ENCODE measurements at places on chromosomes 13 and 19.

DNA sequence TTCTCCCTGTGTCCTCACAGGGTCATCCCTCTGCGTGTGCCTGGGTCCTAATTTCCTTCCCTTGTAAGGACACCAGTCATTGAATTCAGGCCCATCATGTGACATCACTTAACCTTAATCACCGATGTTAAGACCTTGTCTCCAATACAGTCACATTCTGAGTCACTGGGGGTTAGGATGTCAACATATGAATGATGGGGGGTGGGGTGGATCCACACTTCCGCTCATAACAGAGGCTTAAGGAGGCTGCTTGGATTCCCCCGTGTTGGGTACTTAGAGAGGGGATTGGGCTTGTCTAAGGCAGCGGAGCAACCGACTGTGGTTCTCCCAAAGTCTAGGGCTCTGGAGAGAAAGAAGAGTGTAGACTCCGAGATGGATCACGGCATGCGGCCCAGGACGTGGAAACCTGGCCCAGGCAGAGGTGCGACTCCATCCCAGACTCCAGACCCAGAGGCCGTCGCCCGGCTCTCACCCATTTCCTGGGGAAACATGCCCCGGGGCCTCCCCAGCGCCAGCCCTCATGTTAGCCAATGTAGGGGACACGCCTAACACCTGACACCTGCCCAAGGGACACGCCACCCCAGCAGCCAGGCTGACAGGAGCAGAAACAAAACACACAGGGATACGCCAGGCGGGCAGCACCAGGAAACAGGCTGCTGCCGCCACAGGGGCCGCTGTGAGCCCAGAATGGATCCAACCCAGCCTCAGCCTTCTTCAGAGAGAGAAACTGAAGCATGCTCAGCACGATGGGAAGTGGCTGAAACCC is 17.1 kb upstream of the IGLON5 start:
- no peak for DNase-seq

GRCh38 chr13:110520431-110521295 is 40.9 kb downstream of the RAB20 start:
- no peak for DNase-seq

- DNase-seq: no peak
Measured at GRCh38 chr13:98584668-98585397, 7.9 kb upstream of the STK24 start.

- DNase-seq: no peak
Measured at GRCh38 chr13:24187185-24187584, 26.7 kb downstream of the SPATA13 start.

GRCh38 chr13:44093607-44094564 is 214.2 kb downstream of the LACC1 start:
- DNase-seq: no peak

GRCh38 chr13:46195016-46195415 is 13.0 kb upstream of the LCP1 start:
- no peak for DNase-seq

DNA sequence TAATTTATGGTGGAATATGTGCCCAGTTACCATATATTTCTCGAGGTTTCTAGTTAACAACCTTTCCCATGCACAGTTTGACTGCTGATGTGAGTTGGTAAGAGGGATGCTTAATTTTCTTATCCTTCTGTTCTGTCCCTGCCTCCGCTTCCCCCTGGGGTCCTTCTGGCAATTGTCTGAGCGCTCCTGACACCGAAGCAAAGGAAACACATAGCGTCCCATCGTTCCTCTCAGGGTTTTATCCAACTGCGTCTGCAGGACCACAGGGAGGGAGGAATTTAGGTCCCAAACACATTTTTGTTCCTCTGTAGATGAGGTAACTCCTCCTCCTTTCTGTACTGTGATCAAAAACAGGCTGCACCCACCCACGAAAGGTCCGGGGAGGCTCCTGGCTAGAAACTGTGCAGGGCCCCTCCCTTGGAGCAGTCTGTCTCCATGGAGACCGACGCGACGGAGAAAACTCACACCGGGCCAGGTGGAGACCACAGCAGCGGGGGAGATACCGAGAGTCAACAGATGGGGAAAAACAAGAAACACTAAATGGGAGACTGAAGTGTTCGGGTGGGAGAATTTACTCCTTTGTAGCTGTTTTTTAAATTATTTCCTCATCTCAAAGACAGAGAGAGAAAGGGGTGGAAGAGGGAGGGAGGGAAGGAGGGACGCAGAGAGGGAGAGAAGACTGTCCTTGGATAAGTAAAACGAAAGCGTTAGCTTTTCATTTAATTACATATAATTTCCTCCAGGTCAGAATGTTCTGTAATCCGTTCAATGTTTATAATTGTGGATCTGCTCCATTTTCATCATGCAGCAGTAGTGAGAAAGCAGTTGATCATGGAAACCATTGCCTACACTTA is 191.8 kb upstream of the NBEA start:
- no peak for DNase-seq

DNA sequence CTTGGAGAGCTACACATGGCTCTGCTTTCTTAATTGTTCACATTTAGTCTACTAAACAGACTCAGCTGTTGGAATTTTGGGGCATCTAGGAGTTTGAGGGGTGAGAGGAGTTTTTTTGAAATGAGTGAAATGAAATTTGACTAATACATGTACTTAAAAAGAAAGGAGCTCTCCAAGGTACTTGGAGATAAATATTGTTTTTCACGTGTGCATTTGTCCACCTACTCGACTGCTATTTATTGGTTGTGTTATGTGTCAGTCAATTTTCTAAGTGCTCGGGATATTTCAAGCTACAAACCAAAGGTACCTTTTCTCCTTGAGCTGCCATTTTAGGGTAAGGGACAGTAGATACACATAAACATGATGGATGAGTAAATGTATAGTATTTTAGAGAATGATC is 697.0 kb downstream of the LIG4 start:
- no peak for DNase-seq

DNA sequence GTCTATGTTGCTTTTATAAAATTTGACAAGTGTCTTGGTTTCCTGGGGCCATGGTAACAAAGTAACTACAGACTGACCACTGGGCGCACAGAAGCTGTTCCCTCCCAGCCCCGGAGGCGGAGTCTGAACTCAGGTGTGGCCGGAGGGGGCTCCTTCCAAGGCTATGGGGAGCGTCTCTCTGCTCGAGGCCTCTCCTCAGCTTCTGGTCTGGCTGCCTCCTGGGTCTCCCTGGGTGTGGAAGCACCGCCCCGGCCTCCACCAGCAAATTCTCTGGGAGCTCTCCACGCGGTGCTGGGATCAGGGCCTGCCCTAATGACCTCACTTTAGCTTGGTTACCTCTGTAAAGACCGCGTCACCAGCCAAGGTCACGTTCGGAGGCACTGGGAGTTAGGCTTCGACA is 45.7 kb upstream of the F7 start:
- no peak for DNase-seq

DNA sequence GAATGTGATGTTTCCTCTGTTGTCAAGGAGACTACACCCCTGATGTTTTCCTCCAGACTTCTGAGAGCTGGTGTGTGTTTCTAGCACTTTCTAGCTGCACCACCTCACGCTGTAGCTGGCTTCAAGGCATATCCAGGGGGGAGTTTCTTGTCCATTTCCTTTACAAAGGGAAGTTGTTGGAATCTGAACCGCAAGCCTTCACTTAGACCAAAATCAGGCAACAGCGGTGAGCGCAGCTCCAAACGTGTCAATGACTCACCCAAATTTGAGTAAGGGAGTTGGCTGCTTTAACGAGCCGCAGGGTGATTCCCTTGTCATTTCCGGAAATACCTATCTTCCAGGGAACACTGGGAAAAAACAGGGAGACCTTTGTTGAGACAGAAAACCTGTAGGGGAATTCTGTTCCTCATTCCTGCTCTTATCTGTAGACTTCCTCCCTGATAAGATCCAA is 2.5 kb downstream of the LDLR start:
- DNase-seq: peak; percentile 83

- DNase-seq: peak; percentile 70
Measured at GRCh38 chr13:42878721-42879120, 97.3 kb downstream of the FAM216B start.

DNA sequence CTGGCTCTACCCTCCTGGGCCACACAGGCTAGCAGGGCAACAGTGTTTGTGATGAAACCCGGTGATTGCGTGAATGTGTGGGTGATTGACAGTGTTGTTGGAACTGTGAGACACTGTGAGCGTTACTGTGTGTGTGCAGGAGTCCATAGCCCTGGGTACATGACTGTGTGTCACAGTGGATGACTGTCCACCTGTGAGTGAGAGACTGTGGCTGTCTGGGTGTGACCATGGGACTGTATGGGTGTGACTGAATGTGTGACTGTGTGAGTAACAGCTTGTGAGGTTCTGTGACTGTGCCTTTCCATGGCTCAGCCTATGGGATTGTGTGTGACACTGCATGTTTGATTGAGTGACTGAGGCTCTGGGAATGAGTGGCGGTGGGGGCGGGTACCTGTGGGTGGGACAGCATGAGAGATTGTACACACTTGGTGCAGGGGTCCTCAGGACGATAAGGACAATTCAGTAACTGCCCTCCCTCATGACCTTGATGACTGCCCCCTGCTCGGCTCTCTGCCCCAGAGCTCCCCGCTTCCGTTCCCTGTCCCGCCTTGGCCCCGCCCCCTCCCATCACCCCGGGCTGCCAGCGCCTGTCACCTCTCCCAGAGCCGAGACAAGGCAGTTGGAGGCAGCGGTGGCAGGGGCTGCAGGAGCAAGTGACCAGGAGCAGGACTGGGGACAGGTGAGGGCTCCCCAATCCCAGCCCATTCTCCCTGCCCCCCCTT is at the start of gene GIPR:
Gene GIPR (plus strand): TSS at position 602 of the 722 bp plus-strand sequence. CDS start 1,300 bp downstream, outside the sequence.
- DNase-seq: no peak

GRCh38 chr13:50697746-50698539 is 145.5 kb downstream of the DLEU7 start:
- no peak for DNase-seq

- no peak for DNase-seq
Measured at GRCh38 chr13:44819245-44819644, 170.0 kb downstream of the NUFIP1 start.

GRCh38 chr19:28301463-28301862 is 911.5 kb downstream of the UQCRFS1 start:
- DNase-seq: no peak

DNA sequence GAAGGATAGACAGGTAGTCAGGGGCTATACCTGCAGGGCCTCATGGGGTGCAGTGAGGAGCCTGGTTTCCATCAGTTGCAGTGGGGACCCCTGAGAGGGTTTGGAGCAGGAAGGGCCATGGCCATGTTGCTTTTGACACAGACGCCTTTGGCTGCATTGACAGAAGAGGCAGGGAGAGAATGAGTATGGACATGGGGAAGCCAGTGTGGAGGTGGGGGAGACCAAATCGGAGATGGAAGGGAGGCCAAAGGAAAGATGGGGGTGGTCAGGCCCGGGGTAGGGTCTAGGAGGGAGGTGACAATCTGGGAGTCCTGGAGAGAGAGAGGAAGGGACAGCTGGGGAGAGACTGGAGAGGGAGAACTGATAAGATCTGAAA is 1.3 kb downstream of the HSD11B1L start:
- DNase-seq: no peak

DNA sequence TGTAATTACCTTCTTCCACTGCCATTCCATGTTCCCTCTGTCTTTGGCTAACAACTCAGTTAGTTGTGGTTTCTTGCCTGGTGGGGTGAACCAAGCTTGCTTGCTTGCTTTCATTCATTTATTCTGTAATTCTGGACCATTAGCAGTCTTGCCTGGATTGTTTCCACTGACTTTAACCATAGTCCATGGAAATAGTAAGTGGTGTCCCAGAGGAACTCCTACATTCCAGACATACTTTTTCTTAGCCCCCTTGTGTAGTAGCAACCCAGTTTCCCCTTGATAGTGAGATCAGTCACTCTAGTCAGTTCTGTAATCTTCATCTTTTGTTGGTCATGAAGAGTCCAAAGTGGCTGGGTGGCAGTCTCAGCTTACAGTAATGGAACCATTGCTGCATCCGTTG is 23.2 kb downstream of the PDS5B start:
- no peak for DNase-seq

DNA sequence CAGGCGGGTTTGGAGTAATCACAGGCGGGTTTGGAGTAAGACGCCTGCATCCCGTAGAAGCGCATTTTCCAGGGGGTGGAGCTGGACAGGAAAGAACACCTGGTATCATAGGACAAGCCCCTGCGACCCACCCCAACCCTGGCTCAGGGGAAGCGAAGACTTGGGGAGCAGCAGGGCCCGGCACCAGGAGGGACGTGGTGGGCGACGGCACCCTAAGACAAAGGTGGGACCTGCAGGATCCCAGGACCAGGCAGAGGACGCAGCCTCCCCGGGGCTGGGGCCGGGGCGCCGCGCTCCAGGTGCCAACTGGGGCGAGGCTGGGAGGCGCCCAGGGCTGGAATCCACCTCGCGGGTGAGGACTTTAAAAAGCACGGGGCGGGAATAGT is 520 bp downstream of the ZNF600 start:
- DNase-seq: no peak

GRCh38 chr13:107799001-107799400 is 416.3 kb downstream of the LIG4 start:
- no peak for DNase-seq

GRCh38 chr13:73251626-73252265 is 192.9 kb downstream of the KLF5 start:
- peak; percentile 47 for DNase-seq

- DNase-seq: no peak
Measured at GRCh38 chr13:113970810-113971470, 2.9 kb downstream of the C13orf46 start.

DNA sequence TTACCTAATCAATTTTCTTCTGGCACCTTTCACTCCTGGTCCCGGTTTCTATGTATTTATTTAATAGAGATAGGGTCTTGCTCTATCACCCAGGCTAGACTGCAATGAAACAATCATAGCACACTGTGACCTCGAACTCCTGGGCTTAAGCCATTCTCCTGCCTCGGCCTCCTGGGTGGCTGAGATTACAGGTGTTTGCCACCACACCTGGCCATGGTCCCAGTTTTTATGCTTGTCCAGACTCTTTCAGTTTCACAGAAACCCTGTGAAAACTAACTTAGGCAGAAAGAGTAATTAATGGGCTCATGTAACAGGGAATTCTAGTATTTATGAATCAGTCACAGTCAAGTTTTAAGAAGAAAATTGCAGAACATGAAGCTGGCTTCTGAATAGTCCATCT is 9.0 kb upstream of the STK24 start:
- DNase-seq: no peak

GRCh38 chr13:38902551-38902950 is 88.1 kb downstream of the STOML3 start:
- no peak for DNase-seq

DNA sequence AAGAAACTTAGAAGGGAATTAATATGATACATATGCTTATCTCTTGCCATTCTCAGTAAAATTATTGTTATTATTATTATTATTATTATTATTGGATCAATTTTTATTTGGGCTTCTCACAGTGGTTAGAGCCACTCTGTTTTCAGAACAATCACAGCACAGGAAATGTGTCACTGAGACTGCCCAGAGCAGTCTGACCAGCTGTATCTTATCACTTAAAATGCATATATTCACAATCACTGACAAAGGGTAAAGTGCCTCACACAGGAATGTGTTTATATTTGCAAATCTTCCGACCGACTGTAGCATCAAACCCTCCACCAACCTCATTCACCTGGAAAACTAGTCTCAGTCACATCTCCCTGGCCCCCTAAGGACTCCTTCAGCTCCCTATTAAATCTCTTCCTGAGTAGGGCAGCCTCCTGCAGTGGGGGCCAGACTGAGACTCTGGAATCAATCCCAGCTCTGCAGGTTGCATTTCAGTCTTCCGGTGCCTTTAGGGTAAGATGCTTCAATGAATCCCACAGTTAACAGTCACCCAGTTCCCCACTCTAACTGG is 738.3 kb upstream of the SLITRK5 start:
- no peak for DNase-seq

All from fibroblast of skin of left quadriceps (primary cell).